Natural killer cell (primary cell): ENCODE measurements at places on chromosomes 1 and 21.

- DNase-seq, result no peak
Observed at GRCh38 chr21:33169359-33169758, 60.4 kb upstream of the IFNAR2 start.

GRCh38 chr1:224629965-224630364, 13.8 kb downstream of the CNIH3 start:
- DNase-seq, result no peak

GRCh38 chr1:76868154-76868882, 1.0 kb downstream of the ST6GALNAC5 start:
- DNase-seq, result no peak

DNA sequence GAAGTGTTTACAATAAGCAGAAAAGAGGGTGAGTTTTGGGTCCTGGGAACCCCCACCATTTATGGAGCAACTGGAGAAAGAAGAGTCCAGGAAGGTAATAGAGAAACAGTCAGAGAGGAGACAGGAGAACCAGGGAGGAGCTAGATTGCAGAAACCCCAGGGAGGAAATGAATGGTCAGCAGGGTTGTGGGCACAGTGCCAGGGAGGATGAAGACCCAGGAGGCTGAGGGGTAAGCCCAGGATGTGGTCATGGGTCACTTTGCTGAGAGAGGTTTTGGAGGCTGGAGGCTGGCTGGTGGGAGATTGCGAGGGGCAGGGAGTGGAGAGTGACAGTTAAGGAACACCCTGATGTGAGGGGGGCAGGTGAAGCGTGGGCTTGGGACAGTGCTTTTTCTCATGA, 169.9 kb upstream of the CSF3R start:
- DNase-seq, result no peak

- no peak for DNase-seq
Observed at GRCh38 chr1:44505210-44505993, 100.3 kb downstream of the RNF220 start.

DNA sequence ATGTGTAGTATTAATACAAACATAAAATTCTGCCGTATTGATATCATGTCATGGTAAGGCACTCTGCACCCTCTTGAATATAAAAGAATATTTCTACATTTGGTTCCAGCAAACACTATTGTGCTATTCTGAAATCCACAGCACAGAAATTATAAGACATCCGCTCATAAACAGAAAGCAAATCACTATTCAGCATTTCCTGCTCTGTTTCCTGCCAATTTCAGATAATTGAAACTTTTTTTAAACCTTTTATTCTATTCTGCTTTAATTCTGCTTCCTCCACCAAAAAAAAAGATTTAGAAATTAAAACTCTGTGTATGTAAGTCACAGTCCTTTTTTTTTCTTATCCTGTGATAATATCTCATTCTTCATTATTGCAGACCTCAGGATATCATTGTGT, 39.6 kb upstream of the PLEKHO1 start:
- no peak for DNase-seq

DNA sequence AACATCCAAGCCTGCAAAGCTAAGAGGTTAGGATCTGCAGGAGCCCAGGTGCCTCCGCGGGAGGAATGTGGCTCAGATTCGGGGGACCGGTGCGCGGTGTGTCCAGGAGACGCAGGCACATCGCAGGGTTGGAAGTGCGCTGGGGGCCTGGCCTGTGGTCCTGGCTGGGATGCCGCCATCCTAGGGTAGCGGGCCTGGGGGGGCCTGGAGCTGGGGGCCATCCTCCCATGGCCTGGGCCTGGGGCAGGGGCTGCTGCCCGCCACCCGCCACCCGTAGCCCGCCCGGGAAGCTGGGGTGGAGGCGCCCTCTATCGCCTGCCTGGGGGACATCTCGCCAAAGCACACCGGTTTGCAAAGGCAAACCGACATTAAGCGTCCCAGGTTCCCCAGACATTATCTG, 170.6 kb upstream of the ARHGEF16 start:
- peak; percentile 15 for DNase-seq

DNA sequence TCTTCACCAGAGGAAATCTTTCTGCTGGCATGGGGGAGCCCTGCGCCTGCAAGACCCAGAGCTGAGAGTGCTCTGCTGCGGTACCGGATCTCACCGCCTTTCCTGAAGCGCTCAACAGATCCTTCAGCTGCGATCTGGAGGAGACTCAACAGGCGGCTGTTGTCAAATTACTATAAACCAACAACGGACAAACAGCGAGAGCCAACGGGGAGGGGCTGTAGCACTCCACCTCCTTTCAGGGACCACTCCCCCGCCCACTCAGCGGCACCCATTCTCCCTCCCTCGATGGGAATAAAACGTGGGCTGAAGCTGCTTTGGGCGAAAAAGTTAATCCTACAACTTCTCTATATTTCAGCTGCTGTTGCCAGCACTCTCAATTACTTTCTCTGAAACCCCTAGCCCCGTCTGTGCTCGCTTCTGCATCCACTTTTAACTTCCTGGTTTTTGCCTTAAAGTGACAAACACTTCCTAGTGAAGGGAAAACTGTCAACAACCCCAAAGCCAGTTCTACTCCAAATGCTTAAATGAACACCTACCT, at the start of gene FMO5:
Gene FMO5, minus strand, starts transcription at position 147 of the 538 bp plus-strand sequence. CDS start 310 bp downstream, outside the sequence.
- DNase-seq, result peak; percentile 72

DNA sequence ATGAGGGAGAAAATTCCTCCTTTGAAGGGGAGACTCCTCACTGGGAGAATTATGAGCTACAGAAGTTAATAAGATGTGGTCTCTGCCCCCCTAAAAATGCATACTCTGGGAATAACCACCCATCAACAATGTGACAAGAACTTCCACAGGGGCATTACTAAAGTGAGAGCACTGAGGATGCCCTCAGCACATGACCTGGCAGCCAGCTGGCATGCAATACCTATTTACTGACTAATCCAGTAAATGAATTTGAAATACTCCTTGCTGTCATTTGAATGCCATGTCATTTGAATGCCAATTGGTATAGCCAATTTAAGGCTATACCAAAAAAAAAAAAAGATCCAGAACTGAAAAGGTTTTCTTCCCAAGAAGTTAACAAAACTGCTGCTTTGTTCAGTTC, 30.8 kb downstream of the PLPP3 start:
- DNase-seq, result no peak

GRCh38 chr1:184891440-184891839, 82.9 kb downstream of the NIBAN1 start:
- DNase-seq, result peak; percentile 26

GRCh38 chr1:2493218-2493617, 17.1 kb downstream of the PLCH2 start:
- no peak for DNase-seq

DNA sequence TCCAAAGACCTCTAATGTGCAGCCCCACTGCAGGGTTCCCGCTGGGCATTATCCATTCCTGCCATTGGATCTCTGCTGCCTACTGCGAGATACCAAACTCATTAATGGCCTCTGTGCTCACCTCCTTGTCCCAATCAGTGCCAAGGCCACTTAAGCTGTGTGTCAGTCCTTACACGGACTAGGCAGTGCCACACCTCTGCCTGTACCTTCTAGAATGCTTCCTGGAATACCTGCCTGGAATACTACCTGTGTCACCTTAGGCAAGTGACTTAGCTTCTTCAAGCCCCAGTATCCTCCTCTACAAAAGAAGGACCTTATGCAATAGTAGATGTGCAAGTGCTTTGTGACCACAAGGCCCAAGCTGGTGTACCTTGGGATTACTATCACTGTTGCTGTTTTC, 100.1 kb downstream of the FOXD2 start:
- no peak for DNase-seq

GRCh38 chr1:17176306-17177061, 28.4 kb upstream of the PADI1 start:
- DNase-seq, result no peak

DNA sequence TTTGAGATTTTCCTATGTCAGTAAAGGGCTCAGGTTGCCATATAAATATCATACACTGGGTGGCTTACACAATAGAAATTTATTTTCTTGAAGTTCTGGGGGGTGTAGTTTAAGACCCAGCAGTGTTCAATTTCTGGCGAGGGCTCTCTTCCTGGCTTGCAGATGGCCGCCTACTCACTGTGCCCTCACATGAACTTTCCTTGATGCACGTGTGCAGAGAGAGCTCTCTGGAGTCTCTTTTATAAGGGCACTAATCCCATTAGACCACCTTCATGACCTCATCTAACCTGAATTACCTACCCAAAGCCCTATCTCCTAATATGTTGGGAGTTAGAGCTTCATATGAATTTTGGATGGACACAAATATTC, 21.1 kb downstream of the TMEM51 start:
- DNase-seq, result no peak

DNA sequence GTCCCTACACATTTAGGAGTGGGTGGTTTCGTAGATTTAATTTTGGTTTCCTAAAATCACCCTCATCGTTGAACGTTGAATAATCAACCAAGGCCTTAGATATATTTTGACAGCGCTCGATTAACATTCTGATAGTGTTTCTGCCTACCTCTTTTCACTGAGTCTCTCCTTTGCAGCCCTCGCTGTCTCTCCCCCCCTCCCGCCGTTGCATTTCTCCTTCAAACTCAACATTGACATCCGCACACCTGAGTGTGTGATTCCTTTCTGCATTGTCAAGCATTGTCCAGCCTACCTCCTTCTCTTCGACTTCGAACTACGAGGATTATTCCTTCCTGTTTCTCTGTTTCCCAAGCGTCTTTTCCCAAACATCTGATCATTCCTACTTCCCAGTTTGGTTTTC, 1.8 kb upstream of the ADAMTS1 start:
- DNase-seq, result no peak

DNA sequence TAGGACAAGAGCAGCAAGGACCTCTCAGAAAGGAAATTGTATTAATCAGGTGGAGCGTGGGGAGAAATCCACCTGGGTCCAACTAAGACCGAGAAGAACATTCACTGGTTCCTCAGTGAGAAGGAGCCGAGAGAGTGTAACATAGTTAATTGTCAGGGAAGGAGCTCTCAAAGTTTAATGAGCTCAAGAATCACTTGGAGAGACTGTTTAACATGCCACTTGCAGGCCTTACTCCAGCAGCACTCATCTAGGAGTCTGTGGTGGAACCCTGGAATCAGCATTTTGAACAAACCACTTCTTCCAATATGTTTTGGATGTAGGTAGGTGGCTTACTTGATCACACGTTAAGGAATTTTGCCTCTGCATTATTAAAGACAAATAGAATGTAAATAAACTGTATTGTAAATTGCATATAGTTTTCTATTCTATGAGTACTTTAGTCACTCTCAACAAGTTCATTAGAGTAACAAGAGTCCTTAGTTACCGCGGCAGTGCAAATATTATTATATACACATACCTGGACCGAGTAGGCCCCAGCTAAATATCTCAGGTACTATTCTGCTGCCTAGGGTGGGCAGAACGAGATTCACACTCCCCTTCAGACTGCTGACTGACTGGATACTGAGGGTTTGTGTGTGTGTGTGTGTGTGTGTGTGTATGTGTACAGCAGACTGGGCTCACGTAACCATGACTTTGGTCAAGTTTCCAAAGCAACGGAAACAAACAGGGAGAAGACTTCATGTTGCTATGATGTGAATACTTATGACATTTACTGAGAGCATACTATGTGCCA, 203.2 kb upstream of the USP24 start:
- no peak for DNase-seq

GRCh38 chr1:25031966-25032667, 102.0 kb upstream of the RUNX3 start:
- peak; percentile 45 for DNase-seq

DNA sequence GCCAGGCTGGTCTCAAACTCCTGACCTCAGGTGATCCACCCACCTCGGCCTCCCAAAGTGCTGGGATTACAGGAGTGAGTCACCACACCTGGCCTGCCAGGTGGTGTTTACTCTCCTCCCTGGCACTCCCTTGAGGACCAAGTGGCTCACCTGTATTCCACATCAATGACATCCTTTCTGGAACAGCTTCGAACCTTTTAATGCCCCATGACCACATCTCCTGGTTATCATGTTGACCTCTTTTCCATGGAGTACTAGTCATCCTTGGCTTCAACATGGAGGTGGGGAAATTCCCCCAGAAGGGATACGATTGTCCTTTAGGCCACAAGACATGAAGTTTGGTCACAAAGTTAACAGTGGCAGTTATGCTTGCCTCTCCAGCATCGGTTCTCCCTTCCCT, 66.9 kb downstream of the CDC7 start:
- no peak for DNase-seq

DNA sequence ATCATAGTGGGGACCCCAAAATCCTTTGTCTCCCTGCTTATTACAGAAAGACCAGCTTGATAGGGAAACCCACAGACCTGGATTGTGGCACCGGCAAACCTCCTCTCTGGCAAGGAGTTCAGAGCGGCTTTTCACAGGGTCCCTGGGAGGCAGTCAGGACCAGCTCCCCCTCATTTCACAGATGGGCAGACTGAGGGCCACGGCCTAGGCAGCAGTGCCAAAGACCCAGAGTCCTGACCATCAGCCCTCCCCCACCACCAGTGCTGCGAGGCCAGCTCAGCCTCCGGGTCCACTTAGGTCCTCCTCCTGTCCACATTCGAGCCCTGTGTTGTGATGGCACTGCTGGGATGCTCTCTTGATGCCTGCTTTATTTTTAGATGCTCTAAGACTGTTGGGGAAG, 57.2 kb downstream of the CAMK2N1 start:
- DNase-seq, result no peak

DNA sequence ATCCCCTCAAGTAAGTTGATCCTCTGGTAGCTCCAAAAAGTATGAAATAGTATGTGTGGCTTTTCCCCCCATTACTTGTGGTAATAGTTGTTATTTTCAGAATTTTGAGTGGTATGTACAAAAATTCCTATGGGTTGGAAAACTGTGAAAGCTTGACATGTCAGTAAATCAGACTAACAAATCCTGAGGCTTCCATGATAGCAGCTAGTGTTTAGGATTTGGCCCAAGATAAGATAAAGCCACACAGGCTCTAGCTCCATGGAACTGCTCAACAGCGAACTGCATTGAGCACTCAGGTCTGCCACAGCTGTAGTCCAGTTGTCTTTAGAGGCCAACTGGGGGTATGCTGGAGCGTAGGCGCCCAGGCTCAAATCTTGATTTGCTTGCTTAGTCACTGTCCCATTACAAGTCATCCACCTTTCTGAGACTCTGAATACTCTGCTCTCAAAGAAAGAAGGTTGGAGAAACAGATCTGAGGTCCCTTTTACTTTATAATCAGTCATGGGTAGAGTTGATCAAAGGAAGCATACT, 28.7 kb downstream of the ATP1A1 start:
- no peak for DNase-seq

- no peak for DNase-seq
Observed at GRCh38 chr1:150579945-150580642, 684 bp upstream of the MCL1 start.

GRCh38 chr1:40187399-40187798, 26.2 kb downstream of the RLF start:
- DNase-seq, result no peak
